ENCODE measurements at places on chromosomes 13 and 19.

DNA sequence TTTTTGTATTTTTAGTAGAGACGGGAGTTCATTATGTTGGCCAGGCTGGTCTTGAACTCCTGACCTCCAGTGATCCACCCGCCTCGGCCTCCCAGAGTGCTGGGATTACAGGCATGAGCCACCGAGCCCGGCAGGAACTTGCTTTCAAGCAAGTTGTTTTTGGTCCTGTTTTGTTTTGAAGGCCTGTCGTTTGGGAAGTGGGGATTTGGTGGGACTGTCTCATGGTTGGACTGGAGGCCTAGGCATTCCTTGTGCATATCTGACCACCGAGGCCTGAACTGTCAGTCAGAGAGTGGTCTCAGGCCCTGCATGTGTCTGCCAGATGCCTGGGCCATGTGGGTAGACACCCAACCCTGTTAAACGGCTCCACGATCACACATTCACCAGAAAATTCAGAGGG is 26.3 kb downstream of the UBXN6 start:
- ATAC-seq, result no peak

- peak; percentile 14 for ATAC-seq
These were observed 1.2 kb downstream of the MKNK2 start for GRCh38 chr19:2049741-2050348.

GRCh38 chr13:112522578-112522977 is 65.4 kb downstream of the TUBGCP3 start:
- ATAC-seq, result peak; percentile 57

- no peak for ATAC-seq
These were observed 44.3 kb downstream of the RAP2A start for GRCh38 chr13:97478247-97478646.

- ATAC-seq, result no peak
These were observed 1445.4 kb downstream of the EFNB2 start for GRCh38 chr13:105089858-105090643.

DNA sequence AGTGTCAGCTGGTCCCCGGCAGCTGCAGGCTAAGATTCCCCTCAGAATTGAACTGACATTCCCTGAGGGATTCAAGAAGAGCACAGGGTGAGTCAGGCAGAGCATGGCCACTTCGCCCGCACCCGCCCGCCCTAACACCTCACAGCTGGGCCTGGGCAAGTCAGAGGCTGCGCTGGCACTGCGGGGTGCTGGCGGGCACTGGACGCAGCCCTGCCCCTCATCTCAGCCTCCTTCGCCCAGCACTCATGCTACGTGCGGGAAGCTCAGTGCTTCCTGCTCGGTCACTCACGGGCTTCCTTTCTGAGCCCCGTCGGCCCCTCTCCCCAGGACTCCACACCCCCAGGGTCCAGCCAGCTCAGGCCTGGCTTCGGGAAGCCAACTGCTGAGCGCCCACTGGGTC is 56.9 kb downstream of the MLLT1 start:
- no peak for ATAC-seq

DNA sequence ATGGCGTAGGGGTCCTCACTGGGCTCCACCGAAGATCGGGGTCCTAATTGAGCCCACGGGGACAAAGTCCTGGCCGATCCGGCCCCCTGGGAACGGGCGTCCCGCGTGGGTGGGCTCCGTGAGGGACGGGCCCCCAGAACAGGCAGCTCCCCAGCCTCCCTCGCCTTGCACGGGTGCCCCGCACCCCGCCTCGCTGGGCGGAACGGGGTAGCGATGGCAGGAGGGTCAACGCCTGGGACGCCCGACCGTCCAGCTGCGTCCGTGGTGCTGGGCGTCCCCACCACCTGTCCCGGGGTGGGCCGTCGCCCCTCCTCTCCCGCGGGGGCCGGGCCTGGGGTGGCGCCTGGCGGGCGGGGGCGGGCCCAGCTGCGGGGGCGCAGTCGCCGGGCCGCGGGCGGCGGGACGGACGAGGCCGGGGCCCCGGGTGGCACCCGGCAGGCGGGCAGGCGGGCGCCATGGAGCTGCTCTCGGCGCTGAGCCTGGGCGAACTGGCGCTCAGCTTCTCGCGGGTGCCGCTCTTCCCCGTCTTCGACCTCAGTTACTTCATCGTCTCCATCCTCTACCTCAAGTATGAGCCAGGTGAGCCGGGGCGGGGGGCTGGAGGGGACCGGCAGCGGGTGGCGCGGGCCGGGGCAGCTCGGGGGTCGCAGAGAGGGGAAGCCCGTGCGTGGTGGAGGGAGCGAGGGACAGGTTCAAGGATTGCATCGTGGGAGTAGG is at the start of gene TMEM38A:
TMEM38A (plus strand) TSS at position 377 of the 717 bp plus-strand sequence; CDS start at position 456, 79 bp downstream.
- peak; percentile 6 for ATAC-seq

DNA sequence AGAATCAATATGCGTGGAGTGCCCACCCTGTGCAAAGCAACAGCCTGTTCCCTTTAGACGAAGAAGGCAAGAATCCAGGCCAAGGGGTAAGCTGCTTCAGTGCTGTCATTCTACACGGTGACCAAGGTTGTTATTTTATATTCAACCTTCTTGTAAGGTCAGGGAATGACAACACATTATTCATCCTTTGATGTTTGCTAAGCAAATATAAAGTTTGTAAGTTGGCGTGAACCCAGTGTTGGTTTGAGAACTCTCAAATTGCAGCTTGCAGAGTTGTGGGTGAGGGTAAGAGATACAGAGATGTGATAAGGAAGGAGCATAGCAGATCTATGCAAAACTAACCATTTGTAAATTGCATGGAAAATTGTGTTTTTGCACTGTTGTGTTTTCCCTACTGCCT is 436.7 kb downstream of the FGF9 start:
- ATAC-seq, result peak; percentile 46

DNA sequence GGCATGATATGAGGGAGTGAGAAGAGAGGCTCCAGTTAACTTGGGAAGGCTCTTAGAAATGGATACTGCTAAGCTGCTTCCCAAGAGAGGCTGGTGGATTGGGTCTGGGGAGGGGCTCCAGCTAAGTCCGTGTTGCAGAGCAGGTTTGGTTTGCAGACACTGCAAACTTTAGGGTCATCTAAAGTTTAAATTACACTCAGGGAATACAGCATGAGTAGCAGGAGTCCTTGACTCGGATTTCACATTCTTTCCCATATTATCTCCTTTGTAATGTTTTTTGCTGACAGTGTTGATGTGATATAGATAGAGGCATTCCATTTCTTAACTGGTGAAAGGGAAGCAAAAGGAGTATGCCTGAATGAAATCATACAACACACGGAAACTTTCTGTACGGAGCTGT is 31.9 kb downstream of the SGCG start:
- ATAC-seq, result no peak

GRCh38 chr19:3275583-3276340 is 51.3 kb downstream of the CELF5 start:
- ATAC-seq, result peak; percentile 83

GRCh38 chr19:46533078-46533620 is 37.5 kb upstream of the PNMA8B start:
- no peak for ATAC-seq

DNA sequence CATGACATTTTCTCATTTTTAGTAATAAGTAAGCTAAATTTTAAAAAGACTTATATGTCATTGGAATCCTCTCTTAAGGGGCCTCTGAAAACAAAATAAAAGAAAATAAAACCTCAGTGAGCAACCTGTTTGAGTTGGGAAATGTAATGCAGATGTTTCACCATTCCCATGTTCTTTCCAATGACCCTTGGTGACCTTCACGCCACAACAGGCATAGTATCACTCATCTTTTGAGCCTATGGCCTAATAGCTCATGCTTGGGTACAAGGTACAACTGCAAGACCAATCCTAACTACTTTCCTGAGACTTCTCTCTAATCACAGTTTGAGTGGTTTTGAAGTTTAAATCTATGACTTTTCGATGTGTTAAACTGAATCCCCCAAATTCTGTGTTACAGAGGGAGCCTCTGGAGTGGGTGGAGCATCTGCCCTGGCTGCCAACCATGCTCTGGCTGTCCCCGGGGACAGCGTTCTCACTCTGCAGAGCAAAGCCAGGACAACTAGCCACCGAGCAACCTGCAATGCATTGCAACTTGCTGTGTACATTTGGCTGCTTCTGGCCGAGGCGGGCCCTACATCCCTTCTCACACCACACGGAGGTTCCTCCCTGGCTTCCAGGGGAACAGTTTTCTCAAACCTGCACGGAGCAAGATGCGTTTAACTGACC is 307.9 kb upstream of the MAB21L1 start:
- ATAC-seq, result no peak

All from activated T-helper 17 cell treated with anti-CD3 and anti-CD28 coated beads, Interleukin-2, amount 50 U/mL, for 72 hours (primary cell).